ENCODE measurements at places on chromosomes 7 and 10.
A peak's percentile ranks its signal among the peaks of the same experiment; 100 is the strongest.

- no peak for DNase-seq
These were observed 253.5 kb downstream of the PHTF2 start for GRCh38 chr7:78052112-78052511.

- DNase-seq, result peak; percentile 61
These were observed 25.8 kb downstream of the NHLRC2 start for GRCh38 chr10:113880236-113880635.

DNA sequence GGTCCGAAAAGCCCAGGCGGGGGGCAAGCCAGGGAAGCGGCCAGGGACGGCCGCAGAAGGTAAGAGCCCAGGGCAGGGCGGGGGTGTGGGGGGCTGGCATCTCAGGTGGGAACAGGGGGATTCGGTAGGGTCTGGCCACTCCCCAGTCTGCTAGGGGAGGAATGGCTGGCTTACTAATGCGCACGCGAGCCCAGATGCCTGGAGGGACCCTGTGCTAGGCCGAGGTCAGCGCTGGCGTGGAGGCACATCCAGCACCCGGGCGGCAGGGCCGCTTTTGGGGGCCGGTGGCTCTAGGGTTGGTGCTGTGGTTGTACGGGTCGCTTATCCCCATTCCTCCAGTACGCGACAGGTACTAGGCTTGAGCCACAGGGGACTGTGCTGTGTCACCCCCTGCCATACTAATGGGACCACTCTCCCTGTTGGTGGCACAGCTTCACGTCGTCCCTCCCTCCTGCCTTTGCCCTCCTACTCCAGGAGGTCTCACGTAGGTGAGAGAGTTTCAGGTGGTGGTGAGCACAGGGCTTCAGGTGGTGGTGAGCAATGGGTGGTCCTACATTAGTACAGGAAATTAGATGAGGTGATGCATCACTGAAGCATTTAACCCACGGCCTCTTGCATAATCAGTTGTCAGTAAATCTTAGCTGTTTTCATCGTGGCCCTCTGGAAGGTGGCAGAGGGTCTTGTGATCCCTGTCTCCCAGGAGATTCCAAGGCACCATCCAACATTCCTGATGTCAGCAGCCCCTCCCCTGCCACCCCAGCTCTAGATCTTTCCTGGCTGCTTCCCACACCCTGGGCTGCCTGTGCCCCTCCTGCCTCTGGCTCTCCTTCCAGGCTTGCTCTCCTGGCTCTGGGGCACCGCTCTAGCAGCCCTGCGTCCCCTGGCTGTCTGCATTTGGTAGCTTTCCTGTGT lies 971 bp downstream of the AEBP1 start:
- DNase-seq, result peak; percentile 81

- no peak for DNase-seq
These were observed 27.0 kb upstream of the HIBADH start for GRCh38 chr7:27689591-27690164.

- peak; percentile 68 for DNase-seq
These were observed 506.0 kb downstream of the AUTS2 start for GRCh38 chr7:70104243-70104642.

DNA sequence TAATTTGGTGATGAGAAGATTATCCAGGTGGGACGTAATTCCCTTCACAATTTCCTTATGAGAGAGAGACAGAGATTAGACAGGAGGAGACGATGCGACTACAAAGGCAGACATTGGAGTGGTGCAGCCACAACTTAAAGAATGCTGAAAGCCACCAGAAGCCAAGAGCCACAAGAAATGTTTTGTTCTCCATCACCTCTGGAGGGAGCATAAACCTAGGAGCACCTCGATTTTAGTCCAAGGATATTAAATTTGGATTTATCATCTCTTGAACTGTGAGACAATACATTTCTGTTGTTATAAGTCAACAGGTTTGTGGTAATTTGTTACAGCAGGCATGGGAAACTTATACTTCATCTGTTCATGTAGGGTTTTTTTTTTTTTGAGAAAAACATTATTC lies 418.9 kb downstream of the DGKB start:
- DNase-seq, result no peak

- DNase-seq, result peak; percentile 78
These were observed 83.4 kb upstream of the PPP1R9A start for GRCh38 chr7:94823947-94824346.

GRCh38 chr7:22884911-22885788 lies 62.5 kb upstream of the TOMM7 start:
- DNase-seq, result no peak

DNA sequence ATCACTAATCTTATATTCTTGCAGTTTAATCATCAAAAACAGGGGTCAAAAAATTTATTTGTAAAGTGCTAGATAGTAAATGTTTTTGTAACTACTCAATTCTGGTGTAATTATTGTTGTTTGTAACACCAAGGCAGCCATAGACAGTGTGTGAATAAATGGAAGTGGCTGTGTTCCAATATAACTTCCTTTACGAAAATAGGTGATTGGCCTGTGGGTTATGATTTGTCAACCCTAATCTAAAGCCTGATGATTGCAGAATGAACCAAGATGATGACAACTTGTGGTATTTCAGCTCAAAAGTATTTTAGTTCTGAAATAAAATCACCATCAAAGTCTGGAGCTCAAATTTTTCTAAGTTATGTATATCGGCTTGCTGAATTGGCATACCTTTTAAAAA lies 34.4 kb upstream of the ETV1 start:
- DNase-seq, result no peak

- DNase-seq, result no peak
These were observed 5.3 kb downstream of the ESYT2 start for GRCh38 chr7:158824028-158824427.

GRCh38 chr7:47888371-47889265 lies 59.6 kb downstream of the PKD1L1 start:
- DNase-seq, result no peak

- no peak for DNase-seq
These were observed 90.6 kb downstream of the CARD11 start for GRCh38 chr7:2953099-2953498.

DNA sequence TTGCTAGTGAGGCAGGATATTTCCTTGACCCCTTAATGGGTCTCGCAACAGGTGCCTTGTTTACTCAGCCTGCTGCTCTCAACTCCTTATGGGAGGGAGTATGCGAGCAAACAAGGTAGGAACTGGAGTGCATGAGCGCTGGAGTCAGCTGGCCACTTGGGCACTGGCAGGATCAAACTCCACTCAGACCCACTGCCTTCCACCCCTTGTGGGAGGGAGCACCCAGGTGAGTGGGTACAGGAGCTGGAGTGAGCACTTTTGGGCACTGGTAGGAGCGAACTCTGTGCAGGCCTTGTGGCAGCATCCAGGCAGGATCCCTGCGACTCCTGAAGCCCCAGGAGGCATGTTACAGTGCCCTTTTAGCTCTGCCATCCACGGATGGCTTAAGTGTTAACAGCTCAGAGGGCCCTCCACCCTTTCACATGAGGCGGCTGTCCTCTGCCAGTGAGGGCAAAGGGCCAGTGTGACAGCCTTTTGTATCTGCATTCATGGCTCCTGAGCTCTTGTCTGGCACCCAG lies 123.2 kb downstream of the ST7 start:
- no peak for DNase-seq

DNA sequence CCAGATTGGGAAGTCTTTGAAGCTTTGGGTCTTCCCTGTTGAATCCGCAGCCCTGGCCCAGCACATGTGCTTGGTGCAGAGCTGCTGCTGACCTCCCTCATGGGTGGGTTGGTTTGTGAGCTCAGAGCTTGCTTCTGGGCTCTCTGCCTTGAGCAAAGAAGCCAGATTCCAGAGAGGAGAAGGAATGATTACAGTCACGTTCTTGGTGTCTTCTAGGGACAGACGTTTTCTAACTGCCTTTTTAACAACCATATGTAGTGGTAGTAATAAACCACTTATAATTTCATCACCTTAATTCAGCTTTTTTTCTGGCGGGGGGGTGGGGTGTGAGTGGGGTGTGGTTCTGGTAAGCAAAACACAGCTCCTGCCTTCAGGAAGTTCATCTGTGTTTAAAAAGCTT lies 39.5 kb downstream of the LRMDA start:
- peak; percentile 77 for DNase-seq

DNA sequence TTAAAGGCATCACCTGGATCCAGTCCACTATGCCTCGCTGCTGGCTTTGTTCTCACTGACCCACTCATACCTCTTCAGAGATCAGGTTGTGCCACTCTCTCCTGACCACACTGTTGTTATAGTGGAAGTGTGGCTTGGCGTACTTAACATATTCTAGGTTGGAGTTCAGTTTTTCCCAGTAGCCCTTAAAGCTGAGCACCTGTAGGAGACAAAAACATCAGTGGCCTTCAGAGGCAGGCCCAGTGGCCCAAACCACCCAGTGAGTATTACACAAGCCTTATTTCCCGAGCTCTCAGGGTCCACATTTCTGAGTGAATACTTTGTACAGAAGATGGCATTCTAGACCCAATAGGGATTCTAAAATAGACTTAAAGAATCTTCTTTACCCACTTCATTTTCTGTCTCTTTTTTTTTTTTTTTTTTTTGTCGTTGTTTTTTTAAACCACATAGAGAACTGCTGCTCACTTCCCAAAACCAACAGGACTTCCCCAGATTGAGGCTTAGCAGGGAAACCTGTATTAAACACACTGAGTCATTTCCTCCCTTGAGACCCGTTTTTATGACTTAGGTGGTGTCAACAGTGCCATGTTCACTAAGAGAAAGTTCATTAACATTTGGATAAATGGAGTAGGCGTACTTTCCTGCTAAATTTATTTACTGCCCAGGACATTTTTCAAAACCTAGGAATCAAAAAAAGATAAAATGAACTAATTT lies 85.8 kb downstream of the GSAP start:
- peak; percentile 38 for DNase-seq

GRCh38 chr10:42594246-42594650 lies 44.1 kb downstream of the ZNF33B start:
- no peak for DNase-seq

GRCh38 chr7:140404565-140405065 lies 757 bp downstream of the RAB19 start:
- peak; percentile 20 for DNase-seq

DNA sequence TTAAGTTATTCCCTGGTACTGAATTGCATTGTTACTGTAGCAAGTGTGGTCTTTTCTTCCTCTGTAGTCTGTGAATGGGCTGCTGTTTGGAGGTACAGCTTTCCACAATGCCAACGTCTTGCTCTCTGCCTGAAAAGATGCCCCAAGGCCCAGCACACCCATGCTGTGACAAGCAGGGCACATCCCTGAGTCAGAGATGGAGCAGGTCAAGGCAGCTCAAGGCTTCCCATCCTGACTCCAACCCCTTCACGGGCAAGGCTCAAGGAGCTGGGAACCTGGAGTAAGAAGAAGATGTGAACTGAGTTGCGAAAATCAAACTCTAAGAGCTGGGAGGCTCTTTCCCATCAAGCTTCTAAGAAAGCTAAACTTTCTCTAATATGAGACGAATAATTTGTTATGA lies 27.2 kb downstream of the SVIL start:
- DNase-seq, result no peak

- peak; percentile 88 for DNase-seq
These were observed 47.6 kb downstream of the PDGFA start for GRCh38 chr7:471866-472639.

DNA sequence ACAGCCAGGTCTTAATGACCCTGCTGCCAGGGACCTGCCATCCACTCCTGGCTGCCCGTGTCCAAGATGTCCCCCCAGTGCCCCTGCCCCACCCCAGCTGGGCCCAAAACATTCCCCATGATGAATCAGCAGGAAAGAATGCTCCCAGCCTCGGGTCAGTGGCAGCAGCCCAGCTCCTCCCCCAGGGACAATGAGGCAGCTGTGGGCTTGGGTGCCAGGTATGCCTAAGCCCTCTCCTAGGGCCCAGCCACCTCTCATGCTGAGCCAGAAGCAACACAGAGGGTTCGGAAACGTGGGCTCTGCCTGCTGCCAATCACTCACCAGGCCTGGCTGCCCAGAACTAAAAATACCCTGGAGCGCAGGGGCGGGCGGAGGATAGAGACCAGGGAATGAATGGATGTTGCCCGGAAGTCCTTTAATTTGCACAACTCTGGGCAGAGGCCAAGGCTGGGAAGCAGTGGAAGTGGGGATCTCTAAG lies 1.5 kb upstream of the LOXL4 start:
- DNase-seq, result peak; percentile 86

- no peak for DNase-seq
These were observed 8.8 kb downstream of the TMEM120A start for GRCh38 chr7:75985518-75986146.

- DNase-seq, result no peak
These were observed 143.3 kb downstream of the TES start for GRCh38 chr7:116353647-116354046.

DNA sequence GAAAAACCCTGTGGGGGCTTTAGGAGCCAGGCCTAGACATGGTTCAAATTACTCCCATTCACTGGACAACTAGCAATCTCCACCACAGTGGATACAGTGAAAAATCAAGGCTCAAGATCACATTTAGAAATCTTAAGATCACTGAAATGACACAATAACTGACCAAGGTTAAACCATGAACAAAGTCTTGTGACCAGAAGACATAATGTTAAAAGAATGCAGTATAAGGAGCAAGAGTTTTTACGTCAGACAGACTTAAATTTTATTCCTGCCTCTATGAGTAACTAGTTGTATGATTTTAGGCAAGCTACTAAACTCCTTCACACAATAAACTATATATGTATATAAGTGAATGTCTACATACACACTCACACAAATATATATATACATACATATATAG lies 68.5 kb downstream of the MICU1 start:
- DNase-seq, result peak; percentile 14

DNA sequence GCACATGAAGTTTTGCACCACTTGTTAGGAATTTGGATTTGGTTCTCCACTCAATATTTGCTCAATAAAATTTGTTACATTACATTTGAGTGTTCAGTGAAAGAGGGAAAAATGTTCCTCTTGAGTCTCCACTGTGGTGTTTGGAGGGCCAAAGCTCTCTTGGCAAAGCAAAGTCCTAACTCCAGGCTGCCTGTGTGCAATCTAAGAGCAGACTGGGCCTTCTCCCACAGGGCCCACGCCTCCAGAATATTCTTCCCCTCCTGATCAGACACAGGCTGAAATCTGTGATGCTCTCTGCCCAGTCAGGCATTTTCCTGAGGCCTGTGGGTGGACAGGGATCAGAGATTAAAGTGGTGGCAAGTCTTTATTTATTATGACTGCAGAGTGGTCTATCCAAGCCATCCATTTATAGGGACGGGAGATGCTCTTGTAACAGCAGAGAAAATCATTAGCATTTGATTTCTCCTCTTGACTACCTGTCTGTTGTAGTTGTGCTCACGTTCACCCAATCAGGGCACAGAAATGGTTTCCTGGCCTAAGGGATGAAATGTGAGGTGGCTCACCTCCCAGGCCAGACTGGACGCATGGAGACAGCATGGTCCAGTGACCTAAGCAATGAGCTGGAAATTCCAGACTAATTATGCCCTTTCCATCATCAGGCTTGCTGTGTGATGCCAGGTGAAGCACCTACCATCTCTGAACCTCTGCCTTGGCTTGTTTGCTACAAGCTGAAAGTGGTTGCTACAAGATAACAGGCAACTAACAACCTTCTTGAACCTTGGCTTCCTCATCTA lies 147.1 kb upstream of the NRBF2 start:
- no peak for DNase-seq

DNA sequence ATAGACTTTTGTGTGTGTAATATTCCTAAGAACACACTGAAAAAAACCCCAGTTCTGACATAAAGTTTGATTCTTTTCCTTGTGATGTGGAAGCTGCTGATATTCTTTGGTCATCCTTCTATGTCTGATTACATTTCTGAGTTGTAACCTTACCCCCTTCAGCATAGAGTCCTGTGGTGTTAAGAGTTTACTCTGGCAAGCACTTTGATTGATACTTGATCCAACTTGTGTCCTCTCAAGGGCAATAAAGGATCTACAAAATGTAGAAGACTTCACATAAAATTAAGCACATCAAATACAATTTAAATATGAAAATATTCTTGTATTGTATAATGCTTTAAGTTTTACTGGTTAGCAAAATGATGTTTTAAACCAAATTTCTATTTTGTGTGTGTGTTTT lies 221.7 kb upstream of the DKK1 start:
- DNase-seq, result no peak

GRCh38 chr10:130807096-130807495 lies 504.4 kb downstream of the TCERG1L start:
- no peak for DNase-seq
